ENCODE measurements at places on chromosomes 6 and 20. TPM values are rescaled to one million over a fixed set of nuclear protein-coding genes. Genes with fewer than 3 reads are reported as not detected.
A peak's percentile ranks its signal among the peaks of the same experiment; 100 is the strongest.

DNA sequence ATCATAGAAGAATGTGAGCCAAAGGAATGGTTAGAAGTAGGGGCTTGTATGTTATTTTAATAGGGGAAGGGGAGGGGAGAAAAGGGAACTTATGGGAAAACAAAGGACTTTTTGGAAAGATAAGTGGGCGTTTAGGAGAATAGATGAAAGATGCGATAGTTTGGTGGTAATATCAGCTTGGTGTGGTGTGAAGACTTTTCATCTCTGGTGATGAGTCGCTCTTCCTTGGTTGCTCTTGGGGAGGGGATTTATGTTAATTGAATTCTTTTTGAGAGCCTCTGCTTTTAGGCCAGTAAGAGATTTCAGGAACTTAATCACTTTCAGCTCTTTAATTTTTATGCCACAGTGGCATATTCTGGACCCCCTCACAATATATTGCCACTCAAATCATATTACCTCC is 10.8 kb downstream of the HECA start:
- no peak for DNase-seq

DNA sequence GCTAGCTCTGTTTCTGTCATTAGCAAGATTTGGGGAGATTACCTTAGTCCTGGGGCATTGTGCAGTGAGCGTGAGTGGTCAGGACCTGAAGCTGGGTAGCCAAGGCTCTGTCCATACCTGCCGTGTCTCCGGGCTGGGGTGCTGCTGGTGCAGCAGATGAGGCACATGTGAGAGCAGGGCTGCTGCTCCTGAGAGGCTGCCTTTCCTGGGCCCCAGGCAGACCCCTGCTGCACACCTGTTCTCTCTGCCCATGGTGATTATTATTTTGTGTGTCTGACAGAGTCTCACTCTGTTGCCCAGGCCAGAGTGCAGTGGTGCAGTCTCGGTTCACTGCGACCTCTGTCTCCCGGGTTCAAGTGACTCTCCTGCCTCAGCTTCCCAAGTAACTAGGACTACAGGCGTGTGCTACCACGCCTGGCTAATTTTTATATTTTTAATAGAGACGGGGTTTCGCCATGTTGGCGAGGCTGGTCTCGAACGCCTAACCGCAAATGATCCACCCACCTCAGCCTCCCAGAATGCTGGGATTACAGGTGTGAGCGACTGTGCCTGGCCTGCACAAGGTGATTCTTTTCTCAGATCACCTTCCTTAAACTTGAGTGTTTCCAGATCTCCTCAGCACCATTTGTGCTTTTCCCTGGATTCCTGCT is 36.8 kb upstream of the IRF4 start:
- DNase-seq, result peak; percentile 31

- no peak for DNase-seq
These were observed 122.2 kb downstream of the MTFR2 start for GRCh38 chr6:136127873-136128272.

DNA sequence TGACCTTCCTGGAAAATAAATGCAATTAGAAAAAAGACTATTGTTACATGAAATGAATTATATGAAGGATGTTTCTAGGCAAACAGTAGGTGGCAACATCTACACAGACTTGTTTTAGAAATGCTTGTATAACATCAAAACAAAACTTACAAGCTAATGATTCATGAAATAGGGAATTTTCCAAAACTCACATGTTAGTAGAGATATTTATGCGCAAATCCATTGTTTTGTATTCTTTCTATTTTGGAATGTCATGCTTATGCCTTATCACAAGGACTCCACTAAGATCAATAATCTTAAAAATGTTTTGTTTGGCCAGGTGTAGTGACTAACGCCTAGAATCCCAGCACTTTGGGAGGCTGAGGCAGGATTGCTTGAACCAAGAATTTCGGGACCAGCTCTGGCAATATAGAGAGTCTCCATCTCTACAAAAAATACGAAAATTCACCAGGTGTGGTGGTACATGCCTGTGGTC is 32.3 kb upstream of the LGSN start:
- DNase-seq, result no peak

GRCh38 chr6:123967905-123968304 is 164.2 kb downstream of the NKAIN2 start:
- no peak for DNase-seq

DNA sequence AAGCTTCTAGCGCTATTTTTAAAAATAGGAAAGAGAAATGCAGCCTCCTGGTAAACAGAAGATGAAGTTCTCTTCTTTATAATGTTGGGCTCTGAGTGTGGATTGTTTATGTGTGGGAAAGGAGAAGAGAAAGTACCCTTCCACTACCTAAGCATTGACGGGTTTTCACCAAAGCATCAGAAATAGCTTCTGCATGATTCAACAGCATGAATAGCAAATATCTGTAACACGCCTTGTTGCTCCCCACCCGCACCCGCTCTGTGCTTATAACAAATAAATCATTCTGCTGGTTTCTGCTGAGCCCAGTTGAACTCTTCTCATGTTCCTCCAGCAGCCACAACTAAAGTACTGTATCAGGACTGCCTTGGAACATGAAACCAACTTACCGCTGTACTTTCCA is 20.7 kb downstream of the TXLNB start:
- no peak for DNase-seq

DNA sequence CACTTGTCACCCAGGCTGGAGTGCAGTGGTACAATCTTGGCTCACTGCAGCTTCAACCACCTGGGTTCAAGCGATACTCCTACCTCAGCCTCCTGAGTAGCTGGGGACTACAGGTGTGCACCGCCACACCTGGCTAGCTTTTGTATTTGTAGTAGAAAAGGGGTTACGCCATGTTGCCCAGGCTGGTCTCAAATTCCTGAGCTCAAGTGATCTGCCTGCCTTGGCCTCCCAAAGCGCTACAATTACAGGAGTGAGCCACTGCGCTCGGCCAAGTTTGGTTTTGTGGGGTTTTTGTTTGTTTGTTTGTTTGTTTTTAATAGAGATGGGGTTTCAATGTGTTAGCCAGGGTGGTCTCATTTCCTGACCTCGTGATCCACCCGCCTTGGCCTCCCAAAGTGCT is 12.3 kb downstream of the LOC128125822 start:
- DNase-seq, result no peak

DNA sequence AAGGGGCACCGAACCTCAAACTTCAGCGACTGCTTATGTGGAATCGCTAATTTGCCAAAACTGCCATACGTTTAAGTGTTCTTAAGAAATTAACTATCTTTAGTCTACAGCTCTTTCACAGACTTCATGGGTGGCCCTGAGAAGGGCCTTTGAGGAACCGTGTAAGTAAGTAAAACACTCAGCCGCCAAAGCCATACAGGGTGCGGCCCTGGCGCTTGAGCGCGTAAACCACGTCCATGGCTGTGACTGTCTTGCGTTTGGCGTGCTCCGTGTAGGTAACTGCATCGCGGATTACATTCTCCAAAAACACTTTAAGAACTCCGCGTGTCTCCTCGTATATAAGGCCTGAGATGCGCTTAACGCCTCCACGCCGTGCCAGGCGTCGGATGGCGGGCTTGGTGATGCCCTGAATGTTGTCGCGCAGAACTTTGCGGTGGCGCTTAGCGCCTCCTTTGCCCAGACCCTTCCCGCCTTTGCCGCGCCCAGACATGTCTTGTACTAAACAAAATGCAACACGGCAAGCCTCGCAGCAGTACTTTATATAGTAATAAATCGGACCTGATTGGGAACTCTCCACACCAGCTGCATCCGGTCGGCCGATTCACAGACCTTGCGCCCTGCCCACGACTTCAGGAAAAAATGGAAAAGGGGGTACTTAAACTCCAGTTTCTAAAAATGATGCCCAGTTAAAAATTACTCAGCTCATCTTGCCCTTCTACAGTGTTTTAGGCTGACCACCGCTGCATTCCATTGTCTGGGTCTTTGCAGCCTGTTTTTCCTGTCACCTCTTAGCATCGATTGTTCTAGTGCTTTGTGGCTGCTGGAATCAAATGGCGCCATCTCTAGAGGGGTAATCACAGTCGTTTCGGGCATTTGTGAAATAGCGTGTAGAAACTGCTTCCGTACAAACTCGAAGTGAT is 38.9 kb downstream of the OR2B2 start:
- DNase-seq, result peak; percentile 62

- no peak for DNase-seq
These were observed 4.8 kb downstream of the GSTA3 start for GRCh38 chr6:52904562-52905279.

DNA sequence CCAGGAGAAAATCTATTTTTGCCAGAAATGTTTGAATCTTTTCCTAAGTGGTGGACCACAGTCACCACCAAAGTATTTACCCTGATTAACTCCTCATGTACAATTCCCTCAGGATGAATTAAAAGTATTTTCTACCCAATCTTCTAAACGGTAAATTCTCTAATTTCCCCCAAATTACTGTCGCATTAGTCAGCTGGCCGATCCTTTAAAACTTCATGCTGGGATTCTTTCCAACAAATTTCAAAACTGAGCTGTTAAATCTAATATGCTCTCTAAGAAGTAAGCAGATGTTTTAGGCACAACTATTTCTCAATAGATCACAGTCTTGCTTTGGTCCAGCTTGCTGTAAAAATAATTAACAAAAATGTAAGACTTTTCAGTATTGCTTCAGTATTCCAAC is 447.2 kb downstream of the FRK start:
- no peak for DNase-seq

- DNase-seq, result no peak
These were observed 243.6 kb downstream of the KCNQ5 start for GRCh38 chr6:72865467-72865866.

GRCh38 chr20:56574531-56575142 is 41.6 kb downstream of the FAM209B start:
- no peak for DNase-seq

GRCh38 chr6:20454204-20454824 is 52.6 kb downstream of the E2F3 start:
- DNase-seq, result no peak

DNA sequence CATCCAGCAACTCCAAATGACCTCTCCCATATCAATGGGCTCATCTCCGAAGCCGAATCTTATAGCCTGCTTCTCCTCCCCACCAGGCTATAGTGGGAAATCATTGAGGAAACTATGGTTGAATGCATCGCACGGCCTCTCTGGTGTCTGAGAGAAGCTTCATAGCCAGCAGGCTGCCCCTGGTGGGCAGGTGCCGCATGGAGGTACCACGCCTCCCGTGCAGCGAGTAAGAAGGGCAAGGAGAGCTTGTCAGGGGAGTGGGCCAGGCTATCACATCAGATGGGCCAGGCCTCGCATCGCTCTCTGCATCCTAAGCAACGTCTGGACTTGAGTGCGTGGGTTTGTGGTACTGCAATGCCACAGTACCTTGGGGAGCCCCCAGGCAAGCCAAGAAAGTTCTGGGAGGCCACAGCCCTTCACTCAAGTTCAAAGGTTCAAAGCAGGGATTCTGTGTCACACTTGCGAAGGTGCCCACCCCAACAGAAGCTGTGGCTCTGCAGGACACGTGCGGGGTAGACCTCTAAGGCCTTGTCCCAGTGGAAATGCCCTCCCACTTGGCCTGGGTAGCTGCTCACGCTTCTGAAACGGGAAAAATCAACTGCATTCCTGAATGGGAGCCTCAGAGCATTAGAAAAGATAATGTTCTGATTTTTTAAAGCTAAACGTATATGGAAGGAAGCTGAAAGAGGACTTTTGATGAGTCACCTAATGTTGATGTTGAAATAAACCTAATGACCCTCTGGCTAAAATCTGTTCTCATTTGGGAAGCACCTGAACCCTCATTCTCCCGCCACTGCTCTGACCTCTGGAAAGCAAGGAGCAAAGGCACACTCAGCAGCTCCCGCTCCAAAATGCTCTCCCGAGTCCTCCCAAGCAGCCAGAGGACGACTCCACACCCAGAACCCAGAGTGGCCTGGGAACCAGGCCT is 8.4 kb upstream of the IRF4 start:
- DNase-seq, result no peak

GRCh38 chr6:55882718-55883569 is 7.6 kb upstream of the BMP5 start:
- DNase-seq, result no peak

DNA sequence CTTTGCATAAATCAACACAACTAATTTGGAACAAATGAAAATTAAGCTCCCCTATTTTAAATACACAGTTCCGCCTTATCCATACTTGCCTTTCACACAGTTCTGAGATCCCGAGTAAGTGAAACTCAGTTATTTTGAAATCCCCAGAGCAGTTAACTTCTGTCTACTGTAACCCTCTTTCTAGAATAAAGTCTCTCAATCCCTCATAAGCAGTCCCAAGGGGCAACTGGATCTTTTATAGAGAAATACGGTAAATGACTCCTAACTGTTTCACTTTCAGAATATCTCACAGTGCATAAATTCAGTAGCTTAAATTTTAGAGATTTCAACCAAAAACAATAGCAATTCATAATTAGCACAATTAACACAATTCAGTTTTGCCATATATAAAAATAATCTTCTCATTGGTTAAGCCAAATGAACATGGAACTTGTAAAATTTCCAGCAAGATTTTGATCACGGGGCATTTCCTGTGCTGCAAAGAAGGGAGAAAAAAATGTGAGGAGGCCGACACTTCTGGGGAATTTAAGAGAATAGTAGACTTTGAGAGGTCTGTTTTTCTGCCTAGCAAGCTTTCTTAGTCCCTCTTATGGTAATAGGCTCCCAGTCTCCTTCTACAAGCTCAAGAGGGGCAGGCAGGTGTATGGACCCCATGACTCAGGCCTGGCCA is 78.3 kb downstream of the KIF6 start:
- DNase-seq, result no peak

DNA sequence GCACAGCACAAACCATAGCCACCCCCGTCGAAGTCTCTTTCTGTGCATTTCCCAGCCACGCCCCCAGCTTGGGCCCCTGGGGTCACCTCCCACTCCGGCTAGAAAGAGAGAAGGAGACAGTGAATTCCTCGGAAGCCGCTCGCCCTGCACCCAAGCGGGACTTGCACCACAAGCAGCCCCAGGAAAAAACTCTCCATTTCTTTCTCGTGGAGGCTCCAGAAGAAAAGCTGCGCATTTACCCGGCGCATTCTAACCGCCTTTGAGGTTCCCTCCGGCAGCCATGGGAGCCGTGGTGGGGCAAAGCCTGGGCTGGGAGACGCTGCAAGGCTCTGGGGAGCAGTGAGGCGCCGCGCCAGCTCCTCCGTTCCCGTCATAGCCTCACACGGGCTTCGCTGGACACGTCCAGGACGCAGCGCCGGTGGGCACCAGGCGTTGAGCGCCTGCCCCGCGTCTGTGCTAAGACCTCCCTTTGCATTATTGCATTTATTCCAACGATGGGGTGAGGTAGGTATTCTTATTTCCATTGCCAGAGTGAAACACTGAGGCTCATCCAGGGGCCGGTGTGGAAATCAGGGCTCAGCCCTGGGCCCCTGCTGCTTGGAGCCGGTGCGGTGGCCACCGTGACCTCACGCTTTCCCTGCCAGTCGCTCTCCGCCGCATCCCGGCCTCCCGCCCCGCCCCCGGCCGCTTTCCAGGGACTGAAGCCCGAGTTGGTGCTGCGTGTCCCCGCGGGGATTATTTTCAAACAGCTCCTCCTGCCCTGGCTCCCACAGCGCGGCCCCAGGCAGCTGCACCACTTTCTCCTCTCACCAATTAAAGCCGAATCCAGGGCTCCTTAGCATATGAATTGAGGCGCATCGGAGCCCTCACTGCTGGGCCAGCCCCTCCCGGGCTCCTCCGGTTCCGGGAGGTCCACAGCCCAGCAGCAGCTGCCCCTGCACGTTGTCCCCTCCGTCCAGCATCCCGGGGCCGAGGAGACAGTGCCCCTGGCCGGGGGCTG is 148.3 kb upstream of the AFDN start:
- DNase-seq, result peak; percentile 75

GRCh38 chr20:2260250-2260649 is 35.6 kb upstream of the TGM3 start:
- DNase-seq, result no peak

- DNase-seq, result no peak
These were observed 33.5 kb downstream of the GHRH start for GRCh38 chr20:37228082-37228481.

The TRAPPC3L gene
- total RNA-seq, result 0.40 TPM

The RRBP1 gene
- 35.6 TPM for total RNA-seq

The CTCFL gene
- total RNA-seq, result not detected
